ENCODE measurements at places on chromosomes 2 and 18. TPM values are rescaled to one million over a fixed set of nuclear protein-coding genes. Genes with fewer than 3 reads are reported as not detected.
A peak's percentile ranks its signal among the peaks of the same experiment; 100 is the strongest.

- no peak for DNase-seq
Observed at GRCh38 chr2:181250691-181251090, 206.5 kb upstream of the ITGA4 start.

DNA sequence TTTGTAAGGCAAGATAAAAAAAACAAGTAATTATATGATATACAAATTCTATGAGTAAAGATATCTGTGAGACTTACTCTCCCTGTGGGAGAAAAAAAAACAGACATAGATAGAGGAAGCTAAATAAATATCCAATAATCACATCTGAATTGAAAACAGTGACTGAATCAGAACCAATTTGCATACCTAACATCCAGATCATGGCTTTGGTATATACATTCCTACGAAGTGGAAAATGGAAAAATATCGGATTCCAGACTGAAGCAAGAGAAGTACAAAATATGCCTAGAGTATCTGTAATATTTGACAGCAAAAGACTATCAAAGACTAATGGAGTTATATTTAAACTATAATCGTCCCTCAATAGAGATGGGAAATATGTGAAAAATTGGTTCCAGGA is 1108.1 kb upstream of the CHAC2 start:
- no peak for DNase-seq

- no peak for DNase-seq
Observed at GRCh38 chr2:60472041-60472440, 81.4 kb downstream of the BCL11A start.

DNA sequence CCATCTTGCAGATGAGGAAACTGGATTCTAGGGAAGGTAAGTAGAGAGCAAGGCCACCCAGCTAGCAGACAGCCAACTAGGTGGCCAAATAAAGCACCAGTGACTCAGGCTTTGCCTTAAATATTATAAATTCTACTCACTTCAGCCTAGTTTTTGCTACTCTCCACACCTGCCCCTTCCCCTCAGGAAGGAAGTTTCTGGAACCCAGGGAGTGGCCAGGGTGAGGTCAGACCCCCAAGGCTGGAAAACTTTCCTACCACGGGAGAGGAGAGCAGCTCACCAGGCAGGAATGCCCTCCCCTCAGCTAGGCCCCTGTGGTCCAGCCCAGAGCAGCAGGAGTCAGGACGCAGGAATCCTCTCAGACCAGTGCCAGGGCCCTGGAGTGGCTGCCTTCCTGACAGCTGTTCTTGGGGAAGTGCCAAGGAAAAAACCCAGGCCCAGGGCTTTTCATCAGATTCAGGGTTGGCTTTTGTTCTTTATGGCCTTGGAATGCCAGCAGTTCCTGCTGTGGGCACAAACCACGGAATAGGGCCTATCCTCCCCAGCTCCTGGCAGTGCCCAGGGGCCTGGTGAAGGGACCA is 5.1 kb upstream of the PAX8 start:
- DNase-seq, result no peak

- DNase-seq, result no peak
Observed at GRCh38 chr18:78448106-78448505, 531.5 kb upstream of the SALL3 start.

DNA sequence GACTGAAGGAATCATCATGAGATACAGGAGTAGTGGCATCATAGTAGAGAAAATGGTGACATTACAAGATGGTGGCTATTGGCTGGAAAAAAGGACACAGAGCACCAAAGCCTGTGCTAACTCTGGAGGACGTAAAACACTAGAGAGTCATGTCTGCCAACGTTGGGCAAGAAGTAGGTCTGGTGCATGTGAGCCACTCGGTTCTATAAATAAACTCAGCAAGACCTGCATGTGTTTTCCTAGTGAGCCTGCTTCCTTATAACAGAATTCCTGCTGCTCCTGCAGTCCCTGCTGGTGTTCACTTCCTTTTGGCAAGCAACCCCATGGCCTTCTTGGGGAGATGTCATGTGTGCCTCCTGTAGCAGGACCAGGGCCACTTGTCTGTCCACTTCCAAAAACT is 325.2 kb downstream of the OSR1 start:
- DNase-seq, result no peak

GRCh38 chr2:151922845-151923666 is 94.8 kb upstream of the ARL5A start:
- DNase-seq, result peak; percentile 92

- DNase-seq, result no peak
Observed at GRCh38 chr18:56974141-56974540, 172.7 kb upstream of the BOD1L2 start.

DNA sequence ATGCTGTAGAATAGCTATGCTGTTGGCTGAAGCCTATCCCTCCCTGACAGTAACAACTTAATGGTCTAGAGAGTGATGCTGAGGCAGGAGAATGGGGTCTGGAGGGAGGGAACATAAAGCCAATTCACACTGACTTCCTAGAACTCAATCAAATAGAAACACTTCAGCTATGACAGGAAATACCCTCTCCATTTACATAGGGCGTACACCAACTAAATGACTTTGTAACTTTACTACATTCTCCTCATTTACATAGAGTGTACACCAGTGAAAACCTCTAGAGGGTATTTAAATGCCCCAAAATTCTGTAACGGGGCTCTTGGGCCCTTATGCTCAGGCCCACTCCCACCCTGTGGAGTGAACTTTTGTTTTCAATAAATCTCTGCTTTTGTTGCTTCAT is 41.5 kb downstream of the YPEL5 start:
- DNase-seq, result no peak

GRCh38 chr18:76388891-76389423 is 106.1 kb downstream of the ZNF516 start:
- DNase-seq, result no peak

GRCh38 chr18:28712796-28713425 is 536.0 kb upstream of the CDH2 start:
- DNase-seq, result no peak

Gene LPIN1
- total RNA-seq, result 20.5 TPM

Gene CAVIN2
- total RNA-seq, result 1.8 TPM

Gene NRBP1
- total RNA-seq, result 143 TPM

Gene STAM2
- total RNA-seq, result 34.7 TPM

Gene LYPD6
- total RNA-seq, result 0.82 TPM

Data from chondrocyte (in vitro differentiated cells).